Activated naive CD8-positive, alpha-beta T cell treated with anti-CD3 and anti-CD28 coated beads, Interleukin-2, amount 50 U/mL, for 16 hours (primary cell): ENCODE measurements at places on chromosomes 11 and 22.

- DNase-seq: no peak
Measured at GRCh38 chr11:26286472-26287066, 45.4 kb upstream of the ANO3 start.

GRCh38 chr11:9061807-9062206, 29.6 kb downstream of the SCUBE2 start:
- DNase-seq: no peak

GRCh38 chr11:8089791-8090510, 8.9 kb downstream of the TUB start:
- no peak for DNase-seq

DNA sequence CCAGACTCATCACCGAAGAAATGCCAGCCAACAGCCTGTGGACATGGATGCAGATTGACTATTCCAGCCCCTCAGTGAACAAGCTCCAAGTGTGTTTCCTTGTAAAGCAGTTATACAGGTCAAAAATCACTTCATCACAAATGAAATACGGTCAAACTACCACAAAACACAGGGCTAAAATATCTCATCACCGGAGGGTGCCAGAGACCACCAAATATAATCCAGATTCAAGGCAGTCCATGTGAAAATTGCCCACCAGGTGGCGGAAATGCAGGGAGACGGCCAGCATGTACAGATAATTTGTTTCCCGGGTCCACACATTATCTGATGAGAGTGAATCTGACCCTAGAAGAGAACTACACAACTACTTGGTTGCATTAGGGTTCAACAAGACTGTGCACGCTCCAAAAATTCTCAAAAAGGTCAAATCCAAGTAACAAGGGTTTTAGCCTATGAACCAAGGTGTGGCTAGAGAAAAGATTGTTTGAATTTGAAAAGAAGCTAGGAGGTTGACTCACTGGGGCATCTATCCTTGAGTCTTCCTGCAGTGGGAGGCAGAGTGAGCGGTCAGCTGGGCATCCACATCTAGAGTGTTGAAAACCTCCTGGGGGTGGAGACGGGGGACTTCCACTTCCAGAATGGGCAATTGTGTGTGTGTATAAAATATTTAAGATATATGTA, 71.7 kb downstream of the IGLL5 start:
- peak; percentile 68 for DNase-seq

- DNase-seq: no peak
Measured at GRCh38 chr11:17154409-17155159, 53.2 kb downstream of the PIK3C2A start.

DNA sequence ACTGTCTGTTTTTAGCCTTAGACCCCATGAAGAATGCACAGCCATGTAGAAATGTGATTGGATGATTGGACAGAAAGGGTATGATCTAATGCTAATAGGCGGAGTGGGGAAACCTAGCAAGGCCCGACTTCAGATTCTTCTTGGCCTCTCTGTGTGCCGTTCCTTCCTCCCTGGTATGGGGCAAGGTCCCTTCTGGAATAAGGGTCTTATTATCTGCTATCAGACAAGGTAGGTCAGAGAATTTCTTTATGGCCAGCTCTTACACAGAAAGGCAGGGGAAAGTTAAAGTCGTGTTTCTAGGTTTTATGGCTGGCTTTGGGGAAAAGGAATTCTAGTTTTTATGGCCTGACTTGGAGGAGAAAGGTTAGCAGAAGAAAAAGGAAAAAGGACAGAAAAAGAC, 30.6 kb downstream of the DBX1 start:
- no peak for DNase-seq

DNA sequence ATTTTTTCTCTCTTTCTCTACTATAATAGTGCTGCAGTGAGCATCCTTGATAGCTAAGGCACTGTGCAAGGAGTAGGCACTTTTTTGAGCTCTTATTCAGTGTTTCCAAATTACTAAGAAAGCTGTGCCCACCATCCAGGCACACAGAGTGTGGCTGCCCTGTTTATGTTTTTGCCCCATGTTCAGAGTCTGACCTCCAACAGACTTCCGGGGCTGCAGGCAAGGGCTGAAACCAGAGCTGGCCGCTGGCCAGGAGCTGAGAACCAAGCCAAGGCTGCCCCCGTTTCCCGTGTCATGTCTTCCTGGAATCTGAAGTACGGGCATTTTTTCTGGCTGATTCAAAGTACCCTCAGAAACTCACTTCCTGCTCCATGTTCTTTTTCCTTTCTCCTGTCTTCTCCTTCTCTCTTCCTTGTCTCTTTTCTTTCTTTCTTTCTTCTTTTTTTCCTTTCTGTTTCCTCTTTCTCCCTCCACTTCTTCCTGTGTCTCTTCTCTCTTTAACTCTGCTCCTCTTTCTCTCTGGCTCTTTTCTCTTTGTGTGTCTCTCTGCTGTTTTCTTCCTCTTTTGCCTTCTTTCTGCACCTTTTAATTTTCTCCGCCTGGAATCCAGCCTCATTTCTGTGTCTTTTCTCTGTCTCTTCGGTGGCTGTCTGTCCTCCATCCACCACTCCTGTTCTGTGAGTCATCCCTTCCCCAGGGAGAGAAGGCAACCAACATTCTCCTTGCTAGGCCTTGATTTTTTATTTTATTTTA, 17.0 kb upstream of the KCTD14 start:
- DNase-seq: no peak

- DNase-seq: no peak
Measured at GRCh38 chr11:33692013-33692504, 8.6 kb downstream of the C11orf91 start.

GRCh38 chr11:78231962-78232501, 43.3 kb downstream of the USP35 start:
- DNase-seq: no peak

DNA sequence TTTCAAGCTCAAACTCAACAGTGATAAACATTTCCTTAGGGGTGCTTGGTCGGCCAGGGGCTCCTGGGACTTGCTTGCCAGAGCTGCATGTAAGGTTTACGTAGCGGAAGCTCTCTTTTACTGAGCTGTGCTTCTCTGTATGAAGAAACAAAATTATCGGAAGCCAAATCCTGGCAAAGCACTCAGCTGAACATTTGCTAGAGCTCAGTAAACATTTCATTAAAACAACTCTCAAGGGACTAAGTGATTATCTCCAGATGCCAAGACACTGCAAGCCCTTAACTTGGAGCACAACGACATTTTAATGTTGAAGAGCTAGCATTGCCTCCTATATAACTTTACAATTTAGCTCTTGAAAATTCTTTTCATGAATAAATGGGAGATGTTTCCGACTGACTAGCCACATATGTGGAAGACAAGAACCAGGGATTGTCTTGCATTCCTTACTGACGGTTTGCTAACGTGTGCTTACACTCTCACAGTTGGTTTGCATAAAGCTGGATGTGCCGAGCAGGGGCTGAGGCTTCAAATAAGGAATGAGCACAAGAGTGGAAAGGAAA, 43.4 kb downstream of the SCUBE2 start:
- DNase-seq: no peak

DNA sequence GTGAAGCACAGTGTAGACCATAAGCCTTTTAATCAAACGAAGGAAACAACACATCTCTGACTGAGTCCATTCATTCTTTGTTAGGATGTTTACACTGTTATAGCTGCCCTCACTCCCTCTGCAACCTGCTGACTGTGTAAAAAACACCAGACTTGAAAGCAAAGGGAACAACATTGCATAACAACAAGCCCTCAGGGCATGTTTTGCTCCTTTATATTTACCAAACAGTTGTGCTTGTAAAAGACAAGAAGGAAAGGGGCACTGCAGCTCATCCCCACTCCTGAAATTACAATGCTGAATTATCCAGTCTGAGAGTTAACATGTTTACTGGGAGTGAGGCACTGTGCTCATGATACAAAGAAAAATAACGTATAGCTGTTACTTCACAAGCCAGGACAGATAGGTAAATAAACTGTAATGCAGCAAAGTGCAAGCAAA, 46.4 kb downstream of the RAB30 start:
- no peak for DNase-seq

DNA sequence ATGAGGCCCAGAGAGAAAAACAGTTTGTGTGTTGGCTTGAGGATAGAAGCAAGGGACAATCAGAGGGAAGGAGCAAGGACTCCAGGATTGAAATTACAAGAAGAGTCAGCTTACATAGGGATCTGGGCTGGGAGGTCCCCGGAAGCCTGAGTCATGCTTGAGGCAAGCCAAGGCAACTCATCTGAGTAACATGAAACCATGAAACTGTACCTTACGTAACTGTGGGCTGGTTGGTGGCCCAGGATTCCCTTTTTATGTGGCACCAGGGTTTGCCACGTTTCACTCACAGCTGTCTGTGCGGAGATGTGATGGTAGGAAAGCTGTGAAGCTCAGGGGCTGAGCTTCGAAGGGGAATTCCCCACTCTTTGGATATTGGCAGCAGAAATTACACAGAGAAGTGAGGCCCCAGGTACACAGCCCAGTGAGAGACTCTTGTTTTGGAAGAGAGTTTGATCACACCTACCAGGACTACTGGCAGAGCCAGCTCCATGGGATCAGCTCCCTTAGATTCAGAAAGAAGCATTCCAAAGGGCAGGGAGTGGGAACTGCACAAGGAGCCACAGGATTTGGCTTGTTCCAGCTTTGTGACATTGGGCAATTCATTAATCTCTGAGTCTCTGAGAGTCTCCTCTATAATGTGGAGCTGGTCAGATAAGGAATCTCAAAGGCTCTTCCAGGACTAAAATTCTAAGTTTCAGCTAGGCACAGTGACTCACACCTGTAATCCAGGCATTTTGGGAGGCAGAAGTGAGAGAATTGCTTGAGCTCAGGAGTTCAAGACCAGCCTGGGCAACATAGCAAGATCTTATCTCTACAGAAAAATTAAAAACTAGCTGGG, 7.8 kb downstream of the SLC5A1 start:
- peak; percentile 11 for DNase-seq

- no peak for DNase-seq
Measured at GRCh38 chr22:46111645-46112306, 38.5 kb upstream of the PPARA start.

GRCh38 chr11:20754933-20755332, 85.5 kb downstream of the NELL1 start:
- DNase-seq: no peak

DNA sequence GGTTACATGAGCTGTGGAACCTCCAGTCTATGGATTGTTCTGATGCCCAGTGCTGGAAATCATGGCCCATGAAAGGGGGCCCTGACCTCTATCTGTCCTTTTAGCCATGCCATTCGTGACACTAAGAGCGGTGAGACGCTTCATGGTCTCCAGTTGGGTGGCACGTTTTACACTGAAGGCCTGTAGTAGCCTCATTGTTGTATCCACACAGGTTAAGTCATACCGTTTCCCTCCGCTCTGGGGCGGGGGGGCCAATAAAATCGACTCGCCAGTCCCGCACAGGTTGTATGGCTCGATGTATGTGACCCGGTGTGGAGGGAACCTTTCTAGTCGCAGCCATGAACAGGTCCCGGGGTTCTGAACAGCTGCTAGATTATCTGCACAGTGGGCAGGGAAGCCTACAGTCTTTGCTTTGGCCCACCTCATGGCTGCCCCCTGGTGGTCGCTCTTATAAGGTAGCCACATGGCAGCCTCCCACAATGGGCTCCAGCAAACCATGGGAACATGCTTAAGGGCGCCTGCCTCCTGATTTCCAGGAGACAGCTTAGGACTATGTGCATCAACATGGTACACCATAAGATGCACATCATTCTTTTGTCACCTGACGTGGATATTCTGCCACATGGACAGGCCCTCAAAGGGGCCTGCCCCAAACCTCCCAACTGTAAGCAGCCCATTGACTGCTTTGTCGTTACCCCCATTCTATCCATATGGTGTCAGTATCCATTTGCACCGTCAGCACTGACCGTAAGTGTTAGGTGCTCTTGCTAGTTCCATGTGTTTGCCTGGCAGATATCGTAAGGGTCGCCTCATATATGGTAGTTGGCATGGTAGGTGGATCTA, 19.7 kb upstream of the APOL3 start:
- DNase-seq: peak; percentile 72

DNA sequence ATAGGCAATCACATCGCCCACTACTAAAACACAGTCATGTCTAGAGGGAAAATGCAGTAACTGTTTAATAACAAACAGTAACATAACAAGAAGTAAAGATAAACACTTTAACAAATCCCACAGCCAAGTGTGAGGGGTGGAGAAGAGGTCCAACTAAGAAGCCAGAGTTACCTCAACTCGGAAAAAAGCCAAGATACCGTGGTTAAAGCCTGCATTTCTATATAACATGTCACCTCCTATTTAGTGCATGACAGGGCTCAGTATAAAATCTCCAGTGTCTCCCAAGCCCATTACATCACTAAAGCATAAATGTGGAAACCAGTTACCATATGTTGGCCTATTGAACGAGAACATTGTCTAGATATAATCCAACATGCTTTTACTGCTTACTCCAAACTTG, 281.7 kb downstream of the LRRC4C start:
- no peak for DNase-seq
